ENCODE measurements at places on chromosomes 2 and 18.

DNA sequence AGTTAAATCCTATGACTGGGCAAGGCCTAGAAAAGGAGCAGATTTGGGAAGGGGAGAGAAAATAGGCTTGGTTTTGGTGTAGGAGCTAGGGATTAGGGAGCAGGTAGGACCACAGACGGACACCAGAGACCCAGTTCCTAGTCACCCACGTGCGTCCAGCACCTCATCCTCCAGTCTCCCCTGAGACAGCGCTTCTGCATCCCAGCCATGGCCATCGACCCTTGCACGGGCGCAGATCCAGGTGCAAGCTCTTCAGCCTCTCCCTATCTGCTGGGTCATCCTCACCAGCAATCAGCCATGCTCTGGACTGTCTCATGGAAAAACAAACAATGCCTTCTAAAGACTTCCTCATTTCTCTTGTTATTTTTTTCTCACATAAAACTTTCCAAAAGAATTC lies 246.8 kb upstream of the RAB6C start:
- DNase-seq = no peak

DNA sequence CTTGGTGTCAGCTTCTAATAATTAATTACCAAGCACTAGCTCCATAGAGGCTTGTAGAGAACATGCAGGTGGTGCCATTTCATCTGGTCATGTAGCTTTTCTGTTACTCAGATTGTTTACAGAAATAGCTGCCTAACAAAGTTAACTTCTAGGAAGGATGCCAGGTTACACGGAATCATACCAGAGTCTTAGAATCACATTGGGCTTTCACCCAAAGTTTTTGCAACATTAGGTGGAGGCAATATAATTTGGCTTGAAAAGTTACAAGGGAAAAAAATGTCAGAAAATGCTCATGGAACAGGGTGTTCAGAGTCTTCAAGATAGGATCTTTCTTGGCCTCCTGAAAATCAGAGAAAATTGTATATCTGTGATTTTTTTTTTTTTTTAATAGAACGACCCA lies 135.6 kb downstream of the ARHGAP15 start:
- no peak for DNase-seq

- no peak for DNase-seq
Observed at GRCh38 chr2:29105375-29105774, 9.8 kb upstream of the CLIP4 start.

- no peak for DNase-seq
Observed at GRCh38 chr2:21916934-21917522, 793.3 kb downstream of the TDRD15 start.

GRCh38 chr2:28475088-28475595 lies 20.7 kb upstream of the PLB1 start:
- DNase-seq = no peak

DNA sequence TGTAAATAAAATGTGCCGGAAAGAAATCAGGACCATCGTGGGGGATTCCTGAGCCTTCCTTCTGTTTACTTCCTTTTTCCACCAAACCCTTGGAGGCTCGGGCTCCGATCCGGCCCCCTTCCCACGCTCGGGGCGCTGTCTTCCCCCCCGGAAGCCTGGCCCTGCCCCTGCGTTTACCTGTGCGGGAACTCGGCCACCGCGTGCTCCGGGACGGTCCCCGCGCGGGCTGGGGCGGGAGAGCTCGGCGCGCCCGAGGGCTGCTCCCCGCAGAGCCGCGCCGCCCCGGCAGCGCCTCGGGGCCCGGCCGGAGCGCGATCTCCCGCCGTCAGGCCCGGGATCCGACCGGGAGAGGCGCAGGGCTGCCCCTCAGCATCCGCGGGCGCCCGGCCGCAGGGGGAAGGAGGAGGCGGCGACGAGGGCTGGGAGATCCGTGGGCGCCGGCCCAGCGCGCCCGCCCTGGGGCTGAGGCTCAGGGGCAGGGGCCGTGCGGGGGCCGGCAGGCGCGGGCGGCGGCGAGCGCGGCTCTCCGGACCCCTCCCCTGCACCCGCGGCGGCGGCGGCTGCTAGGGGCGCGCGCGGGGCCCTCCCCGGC lies 435 bp downstream of the ADCY3 start:
- DNase-seq = no peak

DNA sequence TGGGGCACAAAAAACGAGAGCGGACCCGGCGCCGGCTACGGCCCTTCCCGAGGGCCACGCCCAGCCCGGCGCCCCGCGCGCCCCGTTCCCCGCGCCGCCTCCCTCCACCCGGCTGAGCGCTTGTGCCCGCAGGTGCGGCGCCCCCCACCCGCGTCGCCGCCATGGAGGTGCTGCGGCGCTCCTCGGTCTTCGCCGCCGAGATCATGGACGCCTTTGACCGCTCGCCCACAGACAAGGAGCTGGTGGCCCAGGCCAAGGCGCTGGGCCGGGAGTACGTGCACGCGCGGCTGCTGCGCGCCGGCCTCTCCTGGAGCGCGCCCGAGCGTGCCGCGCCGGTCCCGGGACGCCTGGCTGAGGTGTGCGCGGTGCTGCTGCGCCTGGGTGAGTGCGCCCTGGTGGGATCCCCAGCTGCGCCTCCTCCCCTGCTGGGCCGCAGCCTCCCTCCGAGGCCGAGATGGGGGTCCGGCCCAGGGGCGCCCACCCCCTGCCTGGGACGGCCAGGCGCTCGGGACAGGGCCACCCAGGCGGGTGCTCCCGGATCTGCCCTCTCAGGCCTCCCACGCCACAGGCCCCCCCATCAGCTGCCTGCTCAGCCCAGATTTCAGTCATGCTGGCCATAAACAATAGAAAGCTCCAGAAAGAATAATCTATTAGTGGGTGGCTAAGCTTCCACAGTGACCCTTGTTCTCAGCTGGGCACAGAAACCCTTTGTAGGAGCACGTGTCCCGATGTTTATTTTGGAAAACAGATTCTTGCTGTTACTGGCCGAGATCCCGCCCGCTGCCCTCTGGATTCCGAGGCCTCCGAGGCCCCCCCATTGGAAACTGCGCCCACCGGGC lies 997 bp downstream of the BOK start:
- DNase-seq = no peak
